NCI-H2081 treated with DMSO at 0.1 percent for 48 hours (cell line): ENCODE measurements at places on chromosomes 7 and 10.

GRCh38 chr7:127644484-127644883, 7.5 kb upstream of the SND1 start:
- DNase-seq: no peak

DNA sequence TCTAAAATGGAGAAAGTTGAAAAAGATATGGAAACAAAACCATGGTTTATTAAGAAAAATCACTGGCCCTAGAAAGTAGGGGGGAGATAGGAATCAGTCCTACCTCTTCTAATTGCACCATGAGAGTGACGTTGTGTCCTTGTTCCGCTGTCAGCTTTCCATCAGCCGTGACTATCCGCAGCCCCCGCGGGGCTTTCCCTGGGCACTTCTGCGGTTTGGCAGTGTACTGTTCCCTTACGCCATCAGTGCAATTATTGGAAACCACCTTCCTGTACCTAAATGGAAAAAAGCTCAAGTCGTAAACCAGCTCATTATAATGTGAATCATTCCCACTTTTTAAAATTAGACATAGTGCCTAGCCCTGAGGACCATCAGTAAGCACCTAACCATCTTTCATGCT, 512.2 kb downstream of the SORCS1 start:
- DNase-seq: no peak

DNA sequence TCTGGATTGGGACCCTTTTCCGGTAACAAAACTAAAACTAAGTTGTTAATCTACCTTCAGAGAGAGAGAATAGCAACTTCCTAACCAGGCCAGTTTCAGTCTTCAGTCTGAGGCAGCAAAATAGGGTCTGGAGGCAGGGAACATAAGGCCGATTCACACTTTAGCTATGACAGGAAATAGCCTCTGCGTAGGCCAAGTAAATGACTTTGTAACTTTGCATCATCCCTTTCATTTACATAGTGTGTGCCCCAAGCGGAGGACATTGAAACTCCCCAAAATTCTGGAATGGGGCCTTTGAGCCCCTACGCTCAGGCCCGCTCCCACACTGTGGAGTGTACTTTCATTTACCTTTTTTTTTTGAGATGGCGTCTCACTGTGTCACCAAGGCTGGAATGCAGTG, 1.7 kb upstream of the UPP1 start:
- no peak for DNase-seq

GRCh38 chr10:71094712-71095390, 117.5 kb upstream of the UNC5B start:
- no peak for DNase-seq

DNA sequence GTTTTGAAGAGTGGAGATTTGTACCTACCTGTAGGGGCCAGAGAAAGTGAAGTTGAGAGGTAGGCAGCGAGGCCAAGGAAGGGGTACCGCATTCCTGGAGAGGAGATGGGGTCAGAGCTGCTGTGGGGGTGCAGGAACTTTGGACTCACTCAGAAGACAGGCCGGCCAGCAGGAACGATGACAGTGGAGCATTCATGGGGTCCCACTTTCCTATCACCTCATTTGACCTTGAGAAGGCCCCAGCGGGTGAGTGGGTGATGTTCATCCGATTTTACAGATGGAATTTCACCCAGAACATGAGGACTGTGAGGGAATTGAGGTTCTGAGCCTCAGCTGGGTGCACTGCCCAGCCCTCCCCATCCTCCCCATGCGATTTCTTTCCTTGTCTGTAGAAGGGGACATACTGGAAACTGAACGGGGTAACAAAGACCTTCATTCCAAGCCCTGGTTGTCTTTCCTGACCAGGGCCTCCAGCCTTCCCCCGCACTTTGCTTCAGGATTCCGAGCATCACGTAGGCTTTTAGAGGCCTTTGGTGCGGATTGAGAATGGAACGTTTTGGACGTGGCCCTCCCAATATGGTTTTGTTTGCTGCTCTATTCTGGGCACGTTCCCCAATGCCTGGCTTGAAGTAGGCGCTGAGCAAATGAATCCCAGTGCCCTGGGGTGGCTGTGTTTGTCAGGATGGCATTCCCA, 87.3 kb downstream of the ADCY1 start:
- no peak for DNase-seq

DNA sequence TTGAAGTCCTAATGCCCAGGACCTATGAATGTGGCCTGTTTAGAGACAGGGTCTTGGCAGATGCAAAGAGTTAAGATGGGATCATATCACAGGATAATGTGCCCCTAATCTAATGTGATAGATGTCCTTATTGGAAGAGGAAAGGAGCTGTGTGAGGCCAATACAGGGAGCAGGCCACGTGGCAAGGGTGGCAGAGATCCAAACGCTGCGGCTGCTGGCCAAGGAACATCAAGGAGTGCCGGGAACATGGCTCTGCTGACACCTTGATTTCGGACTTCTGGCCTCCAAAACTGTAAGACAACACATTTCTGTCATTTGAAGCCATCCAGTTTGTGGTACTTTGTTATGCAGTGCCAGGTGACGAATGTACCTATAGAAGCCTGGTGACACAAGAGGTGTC, 37.7 kb upstream of the EZH2 start:
- DNase-seq: no peak

- DNase-seq: no peak
Measured at GRCh38 chr7:93551063-93551895, 23.2 kb downstream of the CALCR start.

DNA sequence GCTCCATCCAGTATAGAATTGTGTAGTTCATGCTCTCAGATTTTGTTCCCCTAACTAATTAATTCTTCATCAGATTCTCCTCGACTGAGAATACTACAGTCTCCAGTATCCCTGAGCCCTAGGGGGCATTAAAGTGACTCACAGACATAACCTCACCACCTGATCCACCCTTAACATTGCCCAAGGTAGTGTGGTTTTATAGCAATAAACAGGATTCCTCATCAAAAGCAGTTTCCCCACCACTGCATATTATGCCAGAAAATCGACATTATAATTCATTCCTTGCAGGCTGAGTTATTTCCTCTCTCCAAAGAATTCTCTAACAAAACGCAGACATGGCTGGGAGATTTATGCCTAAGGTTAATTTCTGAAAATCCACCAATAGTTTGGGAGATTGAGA, 1402.5 kb upstream of the CELF2 start:
- no peak for DNase-seq

DNA sequence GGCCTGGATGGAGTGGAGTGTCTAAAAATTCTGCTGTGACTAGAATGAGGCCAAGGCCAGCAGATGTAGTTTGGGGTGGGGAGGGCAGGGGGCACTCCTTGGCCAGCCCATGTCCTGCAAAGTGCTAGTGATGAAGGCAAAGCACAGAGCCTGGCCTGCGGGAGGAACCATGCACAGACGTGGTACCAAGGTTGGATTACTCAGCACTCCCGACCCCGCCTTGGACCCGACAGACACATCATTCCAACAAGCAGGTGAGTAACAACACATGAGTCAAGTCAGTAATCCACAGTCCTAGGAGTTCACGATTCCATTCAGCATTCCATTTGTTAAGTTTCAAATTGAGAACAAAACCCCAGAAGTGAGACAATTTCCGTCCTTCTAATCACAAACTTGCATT, 317.3 kb downstream of the TCERG1L start:
- no peak for DNase-seq

GRCh38 chr10:98366062-98366530, 48.9 kb downstream of the PYROXD2 start:
- DNase-seq: no peak

- DNase-seq: no peak
Measured at GRCh38 chr10:63692220-63692896, 171.2 kb downstream of the REEP3 start.

DNA sequence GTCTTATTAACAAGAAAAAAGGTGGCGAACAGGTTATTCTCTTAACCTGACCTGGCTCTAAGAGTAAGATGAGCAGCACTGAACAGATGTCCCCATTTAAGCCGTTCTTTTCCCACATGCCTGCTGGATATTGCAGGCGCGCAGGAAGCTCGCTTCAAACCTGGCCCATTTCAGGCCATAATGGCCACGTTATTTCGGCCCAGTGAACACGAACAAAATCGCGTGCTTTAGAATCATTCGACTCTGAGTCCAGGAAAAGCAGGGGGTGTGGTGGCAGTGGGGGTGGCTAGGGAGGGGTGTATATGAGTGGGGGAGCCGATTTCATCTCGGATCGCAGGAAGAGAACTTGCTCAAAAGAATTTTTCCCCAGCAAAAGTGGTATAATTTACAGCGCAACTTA, 6.6 kb upstream of the SP8 start:
- DNase-seq: peak; percentile 81

- no peak for DNase-seq
Measured at GRCh38 chr7:81482600-81483186, 287.2 kb downstream of the HGF start.

DNA sequence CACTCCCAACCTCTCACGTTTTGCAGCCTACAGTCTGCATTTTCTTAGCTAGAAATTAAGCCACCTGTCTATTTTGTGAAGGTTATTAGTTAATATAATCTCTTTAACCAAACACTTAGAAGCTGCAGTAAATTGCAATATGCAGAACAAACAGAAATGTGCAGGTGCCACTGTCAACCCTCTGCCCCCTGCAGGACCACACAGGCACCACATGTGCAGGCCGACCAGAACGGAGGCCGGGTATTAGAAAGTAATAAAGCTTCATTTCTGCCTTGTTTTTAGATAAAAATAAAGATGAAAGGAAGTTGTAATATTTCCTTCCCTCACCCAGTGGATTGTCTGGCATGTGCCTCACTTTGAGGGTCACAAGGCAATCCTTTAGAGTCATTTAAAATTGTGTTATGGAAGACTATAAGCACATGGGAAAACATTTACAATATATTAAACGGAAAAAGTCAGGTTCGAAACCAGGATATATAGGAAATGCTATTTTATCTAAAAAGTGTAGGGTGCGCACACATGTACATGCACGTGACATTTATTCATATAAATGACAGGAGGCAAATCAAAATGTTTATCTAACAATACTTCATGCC, 158.2 kb downstream of the ARHGAP12 start:
- no peak for DNase-seq

DNA sequence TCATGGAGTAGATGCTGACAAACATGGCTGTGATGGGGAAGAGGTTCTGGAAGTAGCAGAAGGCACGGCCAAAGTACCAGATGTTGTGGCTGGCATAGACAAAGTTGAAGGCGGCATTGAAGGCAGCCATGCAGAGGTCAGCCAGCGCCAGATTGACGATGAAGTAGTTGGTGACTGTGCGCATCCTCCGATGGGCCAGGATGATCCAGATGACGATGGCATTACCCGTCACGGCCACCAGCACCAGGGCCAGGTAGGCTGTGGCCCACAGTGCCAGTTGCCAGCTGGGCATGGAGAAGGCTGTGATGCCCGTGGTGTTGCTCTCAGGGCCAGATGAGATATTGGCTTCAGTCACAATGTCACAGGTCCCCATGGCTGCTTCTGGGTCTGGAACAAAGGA, 767 bp downstream of the TACR2 start:
- DNase-seq: no peak

GRCh38 chr10:96673318-96674099, 46.8 kb downstream of the PIK3AP1 start:
- DNase-seq: no peak

DNA sequence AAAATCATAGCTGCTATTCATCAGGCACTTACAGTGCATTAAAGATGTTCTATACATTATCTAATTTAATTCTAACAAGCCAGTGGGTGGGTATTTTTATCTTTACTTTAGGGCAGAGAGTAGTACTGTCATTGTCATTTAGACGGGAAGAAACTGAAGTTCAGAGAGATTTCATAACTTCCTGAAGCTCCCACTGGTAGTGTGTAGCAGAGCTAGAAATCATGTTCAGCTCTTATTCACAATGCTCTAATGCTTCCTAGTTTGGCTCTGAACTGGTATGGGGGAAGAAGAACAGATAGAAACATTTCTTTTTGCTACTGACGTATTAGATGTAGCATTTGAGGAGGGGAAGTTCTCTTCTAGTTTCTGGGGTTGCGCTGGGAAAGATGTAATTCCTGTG, 116.7 kb downstream of the CYP26A1 start:
- no peak for DNase-seq

DNA sequence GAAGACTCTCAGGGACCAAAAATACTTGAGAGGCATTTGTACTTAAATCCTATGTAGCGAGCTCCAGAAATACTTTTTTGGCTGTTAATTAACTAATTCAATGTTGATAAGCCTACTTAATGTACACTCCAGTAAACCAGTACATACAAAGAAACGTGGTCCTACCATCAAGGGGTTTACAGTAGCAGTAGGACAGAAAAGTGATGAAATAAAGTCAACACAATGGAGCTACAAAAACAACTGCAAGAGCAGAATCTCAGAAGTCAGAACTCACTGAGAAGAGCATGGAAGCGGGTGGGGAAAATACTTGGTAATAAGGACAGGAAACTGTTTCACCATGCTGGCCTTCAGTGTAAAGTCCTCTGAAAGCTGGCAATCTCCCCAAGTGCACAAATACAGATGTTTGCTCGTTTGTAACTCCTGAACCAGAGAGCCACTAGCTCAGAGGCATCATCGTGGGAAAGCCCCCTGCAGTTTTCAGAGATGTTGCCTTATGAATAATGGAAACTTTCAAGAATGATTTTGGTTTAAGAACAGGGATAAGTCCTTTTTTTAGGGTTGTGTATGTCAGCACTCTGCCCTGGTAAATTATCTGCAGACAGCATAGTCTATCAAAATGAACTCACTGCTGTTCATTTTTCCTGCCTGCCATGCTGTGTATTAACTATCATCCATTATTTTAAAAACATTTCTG, 233.2 kb downstream of the SORCS1 start:
- DNase-seq: no peak

DNA sequence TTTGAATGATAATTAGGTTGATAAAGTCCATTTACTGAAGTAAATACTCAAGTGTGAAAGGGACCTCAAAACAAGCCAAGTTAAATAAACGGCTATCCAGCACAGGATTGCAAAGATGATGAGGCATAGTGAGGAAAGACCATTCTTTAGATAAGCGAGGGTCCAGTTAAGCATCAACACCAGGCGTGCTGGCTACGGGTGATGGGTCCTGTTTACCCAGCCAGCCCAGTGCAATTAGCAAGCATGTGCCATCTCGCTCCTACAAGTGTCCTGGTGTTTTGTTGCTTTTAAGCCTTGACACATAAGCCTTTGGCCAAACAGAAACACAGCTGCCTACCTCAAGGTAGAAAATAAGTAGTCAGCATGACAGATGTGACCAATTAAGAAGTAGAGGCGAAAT, 7.1 kb downstream of the NEBL start:
- peak; percentile 16 for DNase-seq

- no peak for DNase-seq
Measured at GRCh38 chr7:70426249-70426880, 705.6 kb upstream of the GALNT17 start.

DNA sequence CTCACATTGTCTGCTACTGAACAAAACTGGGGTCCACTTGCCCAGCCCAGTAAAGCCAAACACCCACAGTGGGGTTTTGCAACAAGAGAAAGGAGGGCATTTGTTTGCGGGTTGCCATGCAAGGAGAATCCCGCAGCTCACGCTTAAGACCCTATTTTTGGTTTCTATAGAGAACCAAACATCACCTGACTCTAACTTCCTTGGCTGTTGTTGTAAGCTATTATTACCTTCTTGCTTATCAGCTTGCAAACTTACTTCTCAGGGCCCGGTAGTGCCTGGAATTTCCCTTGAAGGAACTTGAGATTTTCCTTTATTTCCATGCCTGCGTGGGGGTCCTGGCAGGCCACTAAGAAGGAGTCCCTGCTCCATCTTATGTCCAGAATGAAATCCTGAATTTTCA, 20.7 kb downstream of the IFIT3 start:
- DNase-seq: no peak

- no peak for DNase-seq
Measured at GRCh38 chr10:98125940-98126631, 8.4 kb upstream of the R3HCC1L start.

GRCh38 chr7:107931740-107932515, 40.9 kb downstream of the DLD start:
- DNase-seq: no peak

GRCh38 chr10:103265717-103266329, 11.1 kb upstream of the INA start:
- no peak for DNase-seq
